ENCODE measurements at places on chromosomes 3 and 15. TPM values are rescaled to one million over a fixed set of nuclear protein-coding genes. Genes with fewer than 3 reads are reported as not detected.

DAZL gene
- total RNA-seq: not detected

GRCh38 chr3:186596568-186597287, 16.1 kb upstream of the AHSG start:
- no peak for DNase-seq

GRCh38 chr3:158540066-158540465, 30.9 kb upstream of the MLF1 start:
- DNase-seq: no peak

- peak; percentile 85 for DNase-seq
Measured at GRCh38 chr3:49839193-49839809, 17.1 kb downstream of the TRAIP start.

Data from myocyte (in vitro differentiated cells).